ENCODE measurements at places on chromosomes 5 and 9. TPM values are rescaled to one million over a fixed set of nuclear protein-coding genes. Genes with fewer than 3 reads are reported as not detected.

Gene DMRT3
- total RNA-seq, result not detected

Gene POLR3G
- total RNA-seq, result 3.1 TPM

Gene BHMT2
- total RNA-seq, result not detected

Gene TMEM174
- not detected for total RNA-seq

Gene PCDHGA8
- 0.54 TPM for total RNA-seq

Gene GADD45G
- 7.5 TPM for total RNA-seq

Gene FAM193B
- 108 TPM for total RNA-seq

DNA sequence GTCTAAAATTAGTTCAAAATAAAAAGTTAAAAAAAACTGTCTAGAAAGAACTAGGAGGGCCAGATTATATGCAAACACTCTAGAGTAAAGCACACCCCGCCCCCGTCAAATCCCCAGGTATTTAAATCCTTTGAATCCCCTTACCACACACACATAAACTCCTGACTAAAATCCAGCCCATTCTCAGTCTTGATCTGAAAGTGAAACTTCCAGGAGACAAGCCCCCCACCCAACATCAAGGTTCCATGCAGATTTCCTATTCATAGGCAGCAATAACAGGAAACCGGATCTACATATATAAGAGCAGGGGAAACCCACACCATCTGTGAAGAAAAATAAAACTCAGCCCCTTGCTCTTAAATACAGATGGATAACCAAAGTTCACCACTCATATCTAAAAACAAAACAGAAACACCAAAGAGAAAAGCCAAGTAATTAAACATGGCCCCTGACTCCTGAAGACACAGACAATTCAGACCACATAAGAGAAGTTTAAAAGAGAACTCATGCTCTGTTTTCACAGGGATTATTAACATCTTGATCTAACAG is 42.3 kb downstream of the MARCHF3 start:
- no peak for DNase-seq

- no peak for DNase-seq
Observed at GRCh38 chr5:38387161-38387560, 128.8 kb downstream of the EGFLAM start.

DNA sequence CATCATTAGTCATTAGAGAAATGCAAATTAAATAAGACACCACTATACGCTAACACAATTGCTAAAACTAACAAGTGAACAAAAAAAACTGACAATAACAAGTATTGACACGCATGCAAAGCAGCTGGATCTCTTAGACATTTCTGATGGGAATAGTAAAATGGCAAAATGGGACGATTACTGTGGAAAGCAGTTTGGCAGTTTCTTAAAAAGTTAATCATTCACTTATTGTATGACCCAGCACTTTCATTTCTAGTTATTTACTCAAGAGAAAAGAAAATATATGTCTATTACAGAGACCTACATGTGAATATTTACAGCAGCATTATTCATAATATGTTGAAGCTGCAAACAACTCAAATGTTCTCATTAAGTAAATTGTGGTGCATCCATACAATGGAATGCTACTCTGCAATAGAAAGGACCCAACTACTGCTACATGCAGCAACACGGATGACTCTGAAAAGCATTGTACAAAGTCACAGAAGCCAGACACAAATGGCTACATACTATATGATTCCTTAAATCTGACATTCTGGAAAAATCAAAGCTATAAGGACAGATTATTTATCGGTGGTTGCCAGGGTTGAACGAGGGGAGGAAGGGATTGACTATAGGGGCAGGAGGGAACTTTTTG is 96.8 kb upstream of the ITGA2 start:
- no peak for DNase-seq

GRCh38 chr9:27462434-27462833 is 61.7 kb upstream of the IFNK start:
- no peak for DNase-seq

- DNase-seq, result no peak
Observed at GRCh38 chr9:125241863-125242739, 958 bp upstream of the HSPA5 start.

- no peak for DNase-seq
Observed at GRCh38 chr5:149018909-149019443, 43.9 kb downstream of the SH3TC2 start.

DNA sequence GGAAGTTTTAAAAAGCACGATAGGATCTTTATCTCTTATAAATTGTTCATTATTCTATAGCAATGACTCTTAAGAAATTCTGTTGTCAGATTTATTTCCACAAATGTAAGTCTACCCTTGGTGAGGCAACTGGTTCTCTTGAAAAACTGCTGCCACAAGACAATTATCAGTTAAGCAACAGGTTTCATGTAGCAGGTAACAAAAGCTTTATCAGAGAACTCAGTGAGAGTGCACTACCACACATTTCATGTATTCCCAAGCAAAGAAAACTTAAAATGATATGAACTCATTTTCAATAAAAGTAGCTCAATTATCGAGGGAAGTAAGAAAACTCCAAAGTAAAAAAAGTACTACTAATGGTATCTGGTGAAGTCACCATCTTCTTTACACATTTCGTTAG is 9.4 kb downstream of the NR6A1 start:
- DNase-seq, result no peak

DNA sequence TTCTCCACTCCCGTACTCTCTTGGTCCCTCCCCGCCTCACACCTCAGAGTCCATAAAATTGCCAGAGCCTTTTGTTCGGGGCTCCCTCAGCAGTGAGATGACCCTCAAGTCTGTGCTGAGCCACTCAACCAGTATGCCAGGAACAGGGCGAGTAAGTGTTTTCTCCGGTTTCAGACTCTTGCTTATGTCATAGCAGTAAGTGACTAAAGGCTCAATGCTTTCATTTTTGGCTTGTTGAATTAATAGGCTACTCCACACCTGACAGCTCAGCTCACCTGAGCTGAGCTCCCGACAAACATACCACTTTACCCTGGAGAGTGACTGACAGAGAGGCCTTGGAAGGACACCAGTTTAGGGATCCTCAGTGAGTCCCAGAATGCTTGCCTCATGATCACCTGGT is 30.5 kb downstream of the PCSK1 start:
- no peak for DNase-seq

GRCh38 chr9:133491656-133491925 is 12.7 kb upstream of the SLC2A6 start:
- no peak for DNase-seq

GRCh38 chr5:86862093-86862492 is 244.4 kb downstream of the COX7C start:
- no peak for DNase-seq

DNA sequence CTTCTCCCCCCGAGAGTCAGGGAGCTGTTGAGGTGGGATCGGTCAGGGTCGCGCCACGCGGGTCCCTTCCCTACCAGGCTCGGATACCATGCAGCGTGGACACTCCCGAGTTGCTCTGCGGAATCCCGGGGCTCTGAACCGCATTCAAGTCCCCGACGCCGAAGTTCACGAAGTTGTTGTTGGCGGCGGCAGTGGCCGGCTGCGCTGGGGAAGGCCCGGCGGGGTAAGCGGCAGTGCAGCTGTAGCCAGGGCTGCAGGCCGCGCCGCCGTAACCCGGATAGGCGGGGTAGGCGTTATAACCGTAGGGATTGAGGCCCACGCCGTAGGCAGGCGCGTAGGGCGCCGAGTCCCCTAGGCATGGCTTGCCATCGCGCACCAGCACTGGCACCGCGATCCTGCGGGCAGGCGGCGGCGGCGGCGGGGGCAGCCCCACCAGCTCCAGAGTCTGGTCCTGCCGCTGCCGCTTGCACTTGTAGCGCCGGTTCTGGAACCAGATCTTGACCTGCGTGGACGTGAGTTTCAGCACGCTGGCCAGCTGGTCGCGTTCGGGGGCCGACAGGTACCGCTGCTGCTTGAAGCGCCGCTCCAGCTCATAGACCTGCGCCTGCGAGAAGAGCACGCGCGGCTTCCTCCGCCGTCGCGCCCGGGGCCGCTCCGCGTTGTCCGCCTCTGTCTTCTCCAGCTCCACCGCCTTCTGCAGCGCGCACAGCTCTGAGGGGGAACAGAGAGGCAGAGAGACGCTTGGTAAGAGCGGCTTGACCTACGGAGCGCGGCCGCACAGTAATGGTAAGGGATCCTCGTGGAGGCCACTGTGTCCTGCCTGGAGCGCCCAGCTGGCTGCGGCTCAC is 2.3 kb downstream of the NKX2-5 start:
- no peak for DNase-seq

GRCh38 chr5:55533521-55534435 is 986 bp downstream of the PLPP1 start:
- DNase-seq, result no peak

Data from activated B cell treated with CpG ODN at 0.5 μM for 24 hours (primary cell).